ENCODE measurements at places on chromosomes 16 and 17.

GRCh38 chr17:44121997-44122815 is 1.2 kb downstream of the HDAC5 start:
- DNase-seq: no peak

DNA sequence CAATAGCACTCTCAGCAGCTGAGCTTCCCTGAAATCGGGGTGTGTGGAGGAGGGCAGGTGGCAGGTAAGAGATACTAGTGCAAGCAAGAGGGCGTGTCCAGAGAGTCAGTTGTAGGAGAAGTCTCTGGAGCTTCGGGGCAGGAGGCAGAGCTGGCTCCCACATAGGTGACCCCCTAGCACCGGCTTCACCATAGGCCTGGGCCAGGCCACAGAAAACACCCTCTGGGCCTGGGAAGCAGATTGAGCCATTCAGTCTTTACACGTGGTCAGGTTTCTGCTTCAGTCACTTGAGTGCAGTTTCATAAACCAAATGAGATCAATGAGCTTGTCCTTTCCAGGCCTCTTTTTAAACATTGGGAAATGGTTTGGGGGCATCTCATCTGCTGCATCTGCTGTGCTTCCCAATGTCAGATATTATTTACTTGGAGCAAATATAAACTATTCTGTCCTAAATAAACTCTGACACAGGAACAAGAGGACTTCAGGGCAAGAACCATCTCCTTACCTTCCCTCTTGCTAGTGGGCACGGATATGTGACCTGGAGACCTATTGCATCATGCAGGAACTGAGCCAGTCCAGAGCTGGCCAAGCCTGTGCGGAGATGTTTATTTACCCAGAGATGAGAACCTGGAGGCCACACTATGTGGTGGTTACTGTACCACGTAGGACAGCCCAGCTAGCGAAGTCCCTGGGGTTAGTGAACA is 16.1 kb downstream of the CCR7 start:
- DNase-seq: peak; percentile 46

DNA sequence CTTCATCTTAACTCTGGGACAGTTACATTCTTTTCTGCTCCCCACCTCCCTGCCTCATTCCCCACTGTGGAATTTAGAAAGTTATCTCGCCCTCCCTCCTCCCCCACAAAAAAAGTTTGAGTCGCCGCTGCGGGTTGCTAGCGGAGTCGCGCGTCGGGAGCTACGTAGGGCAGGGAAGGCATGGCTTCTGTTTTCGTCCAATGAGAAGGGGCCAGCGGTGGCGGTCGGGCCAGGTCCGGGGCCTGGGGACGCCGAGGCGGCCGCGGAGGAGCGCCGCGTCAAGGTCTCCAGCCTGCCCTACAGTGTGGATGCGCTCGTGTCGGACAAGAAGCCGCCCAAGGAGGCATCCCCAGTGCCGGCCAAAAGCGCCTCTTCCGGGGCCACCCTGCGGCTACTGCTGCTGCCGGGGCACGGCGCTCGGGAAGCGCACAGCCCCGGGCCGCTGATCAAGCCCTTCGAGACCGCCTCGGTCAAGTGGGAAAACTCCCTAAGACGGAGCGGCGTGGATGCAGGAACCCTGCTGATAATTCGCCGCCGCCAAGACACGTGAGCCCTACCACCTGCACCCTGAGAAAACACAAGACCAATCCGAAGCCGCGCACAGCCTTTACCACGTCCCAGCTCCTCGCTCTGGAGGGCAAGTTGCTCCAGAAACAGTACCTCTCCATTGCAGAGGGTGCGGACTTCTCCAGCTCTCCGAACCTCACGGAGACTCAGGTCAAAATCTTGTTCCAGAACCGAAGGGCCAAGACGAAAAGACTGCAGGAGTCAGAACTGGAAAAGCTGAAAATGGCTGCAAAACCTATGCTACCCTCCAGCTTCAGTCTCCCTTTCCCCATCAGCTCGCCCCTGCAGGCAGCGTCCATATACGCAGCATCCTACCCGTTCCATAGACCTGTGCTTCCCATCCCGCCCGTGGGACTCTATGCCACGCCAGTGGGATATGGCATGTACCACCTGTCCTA is 8.9 kb downstream of the OR4D1 start:
- peak; percentile 77 for DNase-seq

GRCh38 chr17:72471296-72471695 is 350.5 kb downstream of the SOX9 start:
- no peak for DNase-seq

- DNase-seq: no peak
Measured at GRCh38 chr16:66372898-66373155, 6.3 kb downstream of the CDH5 start.

GRCh38 chr17:56939869-56940484 is 20.9 kb downstream of the COIL start:
- DNase-seq: peak; percentile 38

DNA sequence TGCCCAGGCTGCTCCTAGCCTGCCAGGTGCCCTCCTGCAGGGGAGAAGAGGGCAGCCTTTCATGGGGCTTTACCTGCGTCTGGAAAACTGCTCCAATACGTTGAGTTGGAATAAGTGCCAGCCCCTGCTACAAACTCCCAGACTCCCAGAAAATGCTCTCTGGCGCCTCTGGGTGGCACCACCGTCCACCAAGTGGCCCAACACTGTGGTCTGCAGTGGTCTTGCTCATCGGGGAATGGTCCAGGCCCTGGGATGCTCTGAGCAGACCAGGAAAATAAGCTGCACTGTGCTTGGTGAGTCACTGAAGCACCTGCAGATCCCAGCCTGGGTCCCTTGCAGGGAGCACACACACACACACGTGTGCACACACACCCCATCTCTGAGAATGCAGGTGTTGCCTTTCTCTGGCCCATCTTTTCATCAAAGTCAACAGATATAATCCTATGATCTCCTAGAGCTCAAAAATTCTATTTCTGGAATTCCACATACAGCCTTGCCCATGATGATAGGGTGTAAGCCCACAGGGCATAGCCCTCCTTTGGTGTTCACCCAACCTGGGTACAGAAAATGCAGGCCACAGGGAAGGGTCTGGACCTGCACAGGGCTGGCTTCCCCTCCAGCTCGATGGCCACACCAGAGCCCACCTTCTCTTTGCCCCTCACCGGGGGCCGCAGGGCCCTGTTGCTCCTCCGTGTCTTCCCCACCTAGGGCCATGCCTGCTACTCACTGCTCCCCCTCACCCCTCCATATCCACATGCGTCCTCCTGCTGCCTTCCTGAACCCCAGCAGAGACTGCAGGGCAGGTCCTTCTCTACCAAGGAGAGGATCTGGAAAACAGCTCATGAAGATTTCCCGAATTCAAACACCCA is 20.5 kb downstream of the CDIP1 start:
- no peak for DNase-seq

DNA sequence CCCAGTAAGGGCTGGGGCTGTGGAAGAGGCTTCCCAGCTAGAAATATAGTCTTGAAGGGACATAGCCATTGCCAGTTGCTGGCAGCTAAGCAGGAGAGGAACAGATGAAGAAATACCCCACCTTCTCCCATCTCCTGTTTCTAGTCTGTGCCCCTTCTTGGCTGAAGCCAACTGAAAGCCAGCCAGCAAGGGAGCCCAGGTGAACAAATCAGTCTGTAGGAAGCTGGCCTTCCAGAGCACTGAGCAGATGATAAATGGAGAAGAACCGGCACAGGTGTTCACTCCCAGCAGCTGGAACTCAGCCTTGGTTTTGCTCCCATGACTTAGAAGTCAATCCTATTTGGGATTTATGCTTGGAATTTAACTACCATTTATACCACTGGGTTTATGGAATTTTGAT is 69.2 kb upstream of the DHX40 start:
- no peak for DNase-seq

DNA sequence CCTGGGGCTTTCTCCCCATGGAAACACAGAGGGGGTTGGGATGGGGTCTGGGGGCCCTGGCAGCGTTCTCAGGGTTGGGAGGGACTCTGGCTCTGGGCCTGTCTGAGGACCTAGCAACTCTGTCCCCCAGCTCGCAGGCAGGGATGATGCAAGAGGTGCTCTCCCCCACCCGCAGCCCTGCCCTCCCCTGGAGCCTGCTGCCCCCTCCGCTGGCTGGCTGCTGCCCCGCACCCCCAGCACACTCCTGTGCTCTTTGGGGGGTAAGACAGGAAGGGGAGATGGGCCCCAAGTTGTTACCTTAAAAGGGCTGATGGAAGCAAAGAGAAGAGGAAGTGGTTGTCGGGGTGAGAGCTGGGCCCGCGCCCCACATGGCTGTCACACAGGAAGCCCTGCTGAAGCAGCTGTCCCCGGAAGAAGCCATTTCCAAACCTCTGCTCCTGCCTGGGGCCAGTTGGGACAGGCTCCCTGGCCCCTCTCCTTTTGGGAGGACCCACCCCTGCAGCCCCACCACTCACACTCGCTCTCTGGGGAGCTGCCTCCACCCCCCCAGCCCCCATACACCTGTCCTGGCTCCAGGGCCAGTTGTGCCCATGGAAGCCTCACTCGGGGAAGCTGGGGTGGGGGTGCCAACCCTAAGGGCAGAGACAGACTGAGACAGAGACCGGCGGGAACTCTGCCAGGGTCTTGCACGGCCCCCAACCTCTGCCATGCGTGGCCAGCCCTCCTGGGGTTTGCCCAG is 2.5 kb downstream of the CORO1A start:
- DNase-seq: peak; percentile 84

GRCh38 chr17:74157366-74157765 is 46.1 kb upstream of the RPL38 start:
- DNase-seq: no peak

DNA sequence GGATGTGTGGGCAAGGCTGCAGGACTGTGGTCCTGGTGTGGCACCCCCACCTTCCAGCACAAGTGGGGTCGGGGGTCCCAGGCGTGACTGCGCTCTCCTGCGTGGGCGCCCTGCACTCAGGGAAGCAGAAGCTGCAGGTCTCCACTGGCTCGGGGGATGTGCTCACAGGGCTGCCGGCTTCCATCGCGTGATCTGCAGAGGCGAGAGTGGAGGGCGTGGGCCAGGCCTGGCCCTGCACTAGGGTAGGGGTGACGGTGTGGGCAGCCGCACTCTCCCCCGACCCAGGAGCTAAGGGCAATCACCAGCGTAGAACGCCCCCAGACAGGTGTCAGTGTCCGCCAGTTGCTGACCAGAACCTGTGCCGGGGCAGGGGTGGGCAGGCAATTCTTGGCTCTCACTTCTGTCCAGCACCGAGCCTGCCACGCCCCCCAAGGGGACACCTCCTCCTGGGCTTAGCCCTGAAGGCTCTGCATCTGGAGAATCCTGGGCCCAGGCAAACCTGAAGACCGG is 32.3 kb downstream of the TNFRSF13B start:
- no peak for DNase-seq

GRCh38 chr16:15950869-15951268 is 1.5 kb downstream of the ABCC1 start:
- no peak for DNase-seq

DNA sequence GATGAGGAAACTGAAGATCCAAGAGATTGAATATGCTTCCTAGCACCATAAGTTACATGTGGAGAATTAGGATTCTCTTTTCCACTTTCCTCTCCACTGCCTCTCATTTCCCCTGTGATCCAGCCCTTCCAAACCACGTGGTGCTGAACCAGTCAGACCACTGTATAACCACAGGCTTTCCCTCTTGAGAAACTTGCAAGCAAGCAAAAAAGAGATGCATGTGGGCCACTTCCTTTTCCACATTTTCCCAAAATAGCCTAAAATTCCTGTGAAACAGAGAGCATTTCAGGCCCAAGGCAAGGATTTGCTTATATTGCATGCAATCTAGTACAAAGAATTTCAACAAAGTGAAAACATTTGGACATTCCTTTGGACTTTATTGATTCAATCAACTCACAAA is 59.3 kb upstream of the KSR1 start:
- no peak for DNase-seq
